Cortex of kidney (tissue), 1 donor: ENCODE measurements at places on chromosomes 2 and 18.

GRCh38 chr2:27931361-27931950 is 40.9 kb downstream of the BABAM2 start:
- no peak for DNase-seq

DNA sequence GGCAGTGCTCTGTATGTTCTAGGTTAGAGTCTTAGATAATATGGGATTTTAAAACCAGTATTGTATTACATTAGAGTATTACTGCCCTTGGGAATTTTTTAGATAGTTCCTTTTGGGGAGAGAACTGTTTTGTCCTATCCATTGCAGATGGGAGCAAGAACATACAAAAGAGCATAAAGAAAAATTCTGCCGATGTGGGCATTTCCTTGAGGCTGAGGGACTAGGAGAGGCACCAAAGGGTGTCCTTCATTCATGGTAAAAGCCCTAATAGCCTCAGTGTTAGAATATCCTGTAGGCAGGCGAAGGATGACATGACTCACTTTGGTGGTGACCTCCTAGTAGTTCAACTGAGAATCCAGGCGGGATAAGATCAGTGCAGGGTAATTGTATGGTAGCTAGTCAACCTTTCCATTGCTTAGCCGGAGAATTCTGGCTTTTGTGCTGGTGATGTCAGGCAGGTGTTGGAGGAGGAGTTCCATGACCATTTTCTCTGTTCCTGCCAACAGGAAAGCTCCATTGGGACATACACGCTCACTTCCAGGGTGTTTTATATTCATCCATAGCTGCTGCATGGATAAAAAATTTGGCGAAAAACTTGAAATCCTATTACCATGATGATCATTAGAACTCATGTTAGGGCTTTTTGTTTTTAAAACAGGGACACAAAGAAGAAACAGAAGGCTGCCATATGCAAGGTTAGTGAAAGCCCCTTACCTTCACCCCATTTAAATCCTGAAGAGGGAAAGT is 28.1 kb downstream of the EPAS1 start:
- DNase-seq, result no peak

DNA sequence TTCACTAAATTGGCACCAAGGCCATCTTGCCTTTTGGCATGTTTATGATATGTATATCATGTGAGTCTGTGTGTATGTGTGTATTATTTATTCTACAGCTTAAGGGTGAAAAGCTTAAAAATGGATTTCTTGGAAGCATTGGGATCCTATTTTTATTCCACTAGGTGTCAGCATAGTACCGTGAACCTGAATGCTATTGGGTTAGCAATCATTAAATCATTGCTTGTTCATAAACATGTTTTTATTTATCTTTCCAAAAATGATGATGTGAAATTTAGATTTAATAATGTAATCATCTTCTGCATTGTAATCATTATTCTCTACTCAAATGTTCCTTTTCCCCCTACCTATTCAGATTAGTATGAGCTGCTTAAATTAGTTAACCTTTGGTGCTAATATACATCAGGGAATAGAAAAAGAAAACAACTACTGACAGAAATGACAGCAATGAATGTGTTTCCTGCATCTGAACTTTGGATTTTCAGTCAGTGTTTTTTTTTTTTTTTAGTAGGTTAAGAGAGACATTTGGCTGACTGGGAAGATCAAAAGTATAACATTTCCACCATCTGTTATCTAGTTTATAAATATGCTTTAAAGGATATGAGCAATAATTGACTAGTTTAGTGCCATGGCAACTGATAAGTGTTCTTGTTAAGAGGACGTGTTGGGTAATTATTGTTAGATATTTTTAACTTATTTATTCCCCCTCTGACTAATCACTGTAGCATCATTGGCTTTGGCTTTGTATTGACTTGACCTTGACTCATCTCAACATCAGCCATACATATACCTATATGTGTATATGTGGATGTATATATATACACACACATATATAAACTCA is 14.1 kb upstream of the ZSWIM2 start:
- DNase-seq, result no peak

DNA sequence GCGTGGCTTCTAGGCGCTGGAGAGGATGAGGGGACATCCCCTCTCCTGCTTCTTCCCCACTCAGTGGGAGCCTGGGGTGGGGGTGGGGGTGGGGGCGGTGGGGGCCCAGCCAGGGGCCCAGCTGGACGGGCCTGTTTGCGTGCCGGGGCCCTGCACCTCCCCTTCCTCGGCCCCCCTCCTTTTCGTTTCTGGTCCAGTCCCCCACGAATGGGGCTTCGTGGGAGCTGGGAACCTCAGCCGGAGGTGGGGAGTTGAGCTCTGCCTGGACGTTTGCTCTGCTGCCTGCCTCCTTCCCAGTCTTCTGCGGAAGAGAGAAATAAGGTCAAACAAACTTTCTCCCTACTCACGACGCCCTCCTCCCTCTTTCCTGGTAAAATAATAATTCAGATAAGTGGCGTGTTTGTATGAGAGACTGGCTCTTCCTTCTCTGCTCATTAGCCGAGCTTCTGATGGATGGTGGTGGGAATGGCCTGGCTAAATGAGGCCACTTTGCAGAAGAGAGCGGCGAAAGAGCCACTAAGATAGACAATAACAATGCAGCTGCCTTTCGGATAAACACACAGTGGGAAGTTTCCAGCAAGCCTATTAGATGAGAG is 782 bp downstream of the MTA3 start:
- no peak for DNase-seq

GRCh38 chr2:121634354-121635307 is 14.6 kb downstream of the CLASP1 start:
- no peak for DNase-seq
